ENCODE measurements at places on chromosomes 4 and X.

GRCh38 chrX:150856101-150856500 lies 42.4 kb downstream of the CD99L2 start:
- DNase-seq: no peak

DNA sequence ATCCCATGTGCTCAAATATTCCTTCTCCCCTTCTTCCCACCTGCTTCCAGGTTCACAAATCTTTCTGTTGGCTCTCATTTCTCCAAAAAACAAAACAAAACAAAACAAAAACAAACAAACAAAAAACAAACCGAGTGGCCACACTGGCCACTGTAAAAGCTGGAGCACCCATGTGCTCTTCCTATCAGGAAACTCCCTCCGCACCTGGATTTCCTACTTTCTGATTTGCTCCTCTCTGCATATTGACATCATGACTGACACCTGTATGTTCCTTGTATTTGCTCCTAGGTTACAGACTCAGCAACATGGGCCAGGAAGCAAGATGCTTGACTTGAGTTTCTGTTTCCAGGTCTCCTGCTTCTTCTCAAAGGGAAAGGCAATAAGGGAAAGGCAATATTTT lies 258.8 kb downstream of the GPC3 start:
- no peak for DNase-seq

- peak; percentile 14 for DNase-seq
These were observed 6.8 kb upstream of the ANOS1 start for GRCh38 chrX:8738588-8739189.

- no peak for DNase-seq
These were observed 802.4 kb upstream of the HS3ST1 start for GRCh38 chr4:12231098-12231497.

- DNase-seq: no peak
These were observed 930.5 kb downstream of the ADGRL3 start for GRCh38 chr4:62130637-62131036.

DNA sequence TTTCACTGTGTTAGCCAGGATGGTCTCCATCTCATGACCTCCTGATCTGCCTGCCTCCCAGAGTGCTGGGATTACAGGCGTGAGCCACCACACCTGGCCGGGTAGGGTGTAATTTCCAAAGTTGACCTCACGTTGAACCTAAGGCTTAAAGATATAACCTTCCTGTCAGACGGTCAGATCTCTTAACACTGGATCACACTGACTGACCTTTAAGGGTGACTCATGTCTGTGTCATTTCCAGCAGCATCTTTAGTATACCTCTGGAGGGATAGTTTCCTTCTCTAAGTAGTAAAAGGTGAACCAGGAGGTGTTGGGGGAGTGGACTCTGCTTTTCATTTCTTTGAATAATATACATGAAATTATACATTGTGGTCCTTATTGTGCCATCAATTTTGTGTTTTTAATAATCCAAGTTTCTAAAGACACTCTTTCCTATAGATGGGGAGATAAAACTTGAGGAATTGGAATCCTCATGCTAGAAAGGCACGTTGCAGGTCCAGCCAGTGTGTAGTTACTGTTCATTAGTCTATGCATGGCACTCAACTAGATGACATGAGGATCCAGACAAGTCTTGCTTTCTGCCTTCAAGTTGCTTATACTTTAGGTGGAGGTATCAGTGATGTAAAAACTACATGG lies 45.7 kb downstream of the ARHGAP10 start:
- DNase-seq: no peak

GRCh38 chr4:2071912-2072867 lies 13.1 kb downstream of the NAT8L start:
- no peak for DNase-seq

GRCh38 chrX:3638280-3638873 lies 75.1 kb downstream of the PRKX start:
- DNase-seq: peak; percentile 2

- DNase-seq: no peak
These were observed 166.2 kb downstream of the ATP10D start for GRCh38 chr4:47651231-47651630.

- DNase-seq: no peak
These were observed 183.9 kb upstream of the PCDH7 start for GRCh38 chr4:30536231-30536630.

- no peak for DNase-seq
These were observed 33.3 kb upstream of the TLL1 start for GRCh38 chr4:165839615-165840333.

- no peak for DNase-seq
These were observed 92.1 kb downstream of the SCD5 start for GRCh38 chr4:82706349-82707000.

GRCh38 chr4:116839826-116840225 lies 245.6 kb downstream of the TRAM1L1 start:
- no peak for DNase-seq

DNA sequence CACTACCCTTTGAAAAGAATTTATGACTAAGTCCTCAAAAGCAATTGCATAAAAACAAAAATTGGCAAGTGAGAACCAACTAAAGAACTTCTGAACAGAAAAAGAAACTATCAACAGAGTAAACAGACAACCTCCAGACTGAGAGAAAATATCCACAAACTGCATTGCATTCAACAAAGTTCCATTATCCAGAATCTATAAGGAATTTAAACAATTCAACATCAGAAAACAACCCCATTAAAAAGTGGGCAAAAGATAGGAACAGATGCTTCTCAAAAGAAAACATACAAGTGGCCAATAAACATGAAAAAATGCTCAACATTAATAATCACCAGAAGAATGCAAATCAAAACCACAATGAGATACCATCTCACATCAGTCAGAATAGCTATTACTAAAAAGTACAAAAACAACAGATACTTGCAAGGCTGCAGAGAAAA lies 130.2 kb downstream of the GASK1B start:
- no peak for DNase-seq

GRCh38 chr4:185203486-185204237 lies at the start of gene CFAP97:
Gene CFAP97 (minus strand): TSS chr4:185204000. CDS start chr4:185191196, 12,804 bp downstream.
- DNase-seq: peak; percentile 39

GRCh38 chr4:101230801-101231426 lies 116.4 kb downstream of the PPP3CA start:
- DNase-seq: no peak

DNA sequence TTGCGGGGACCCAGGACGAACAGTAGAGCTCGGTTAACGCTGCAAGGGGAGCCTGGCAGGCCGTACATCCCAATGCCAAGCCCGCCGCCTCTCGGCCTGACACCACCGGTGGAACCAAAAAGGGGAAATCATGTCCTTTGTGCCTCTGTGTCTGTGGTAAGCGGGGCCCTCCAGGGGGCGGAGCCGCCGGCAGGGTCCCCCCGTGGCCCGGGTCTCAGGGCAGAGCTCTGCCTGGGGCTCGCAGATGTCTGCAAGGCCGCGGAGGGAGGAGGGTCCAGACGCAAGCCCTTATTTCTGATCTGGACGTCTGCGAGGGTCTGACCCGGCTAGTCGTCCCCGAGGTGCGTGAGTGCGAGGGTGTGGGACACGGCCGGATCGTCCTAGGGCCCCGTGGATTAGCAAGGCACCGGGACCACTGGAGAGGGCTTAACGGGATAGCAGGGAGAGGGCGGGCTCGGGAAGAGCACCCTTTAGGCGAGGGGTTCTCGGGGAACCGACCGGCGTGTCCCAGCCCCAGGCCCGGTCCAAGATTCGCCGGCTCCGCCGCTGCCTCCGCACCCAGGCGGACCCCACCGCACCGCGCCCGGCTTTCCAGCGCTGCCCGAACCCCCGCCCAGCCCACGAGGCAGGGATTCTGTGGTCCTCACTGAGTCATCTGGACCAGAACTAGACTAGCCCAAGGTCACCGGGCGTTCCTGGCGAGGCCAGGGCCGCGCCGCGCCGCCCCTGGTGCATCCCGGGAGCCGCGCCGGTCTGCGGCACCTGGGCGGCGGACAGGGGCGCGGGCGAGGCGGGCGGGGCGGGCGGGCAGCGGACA lies 863 bp upstream of the FAM193A start:
- no peak for DNase-seq

GRCh38 chr4:36511785-36512184 lies 230.4 kb downstream of the DTHD1 start:
- no peak for DNase-seq

DNA sequence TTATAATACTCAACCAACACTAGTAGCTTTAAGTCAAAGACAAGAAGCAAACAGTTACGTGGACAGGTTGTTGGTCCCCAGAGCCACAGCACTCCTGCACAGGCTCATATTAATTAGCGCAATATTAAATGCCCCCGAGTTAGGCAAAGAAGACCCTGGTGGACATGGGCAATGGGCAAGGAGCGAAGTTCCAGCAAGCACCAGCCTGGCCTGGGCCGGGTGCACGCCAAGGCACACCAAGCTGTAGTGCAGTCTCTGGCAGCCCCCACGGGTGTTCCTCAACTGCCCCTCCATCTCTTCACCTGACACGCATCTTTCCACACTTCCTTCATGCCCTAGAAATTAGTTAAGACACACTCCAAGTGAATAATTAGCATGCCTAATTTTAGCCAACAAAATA lies 20.1 kb downstream of the FAT1 start:
- DNase-seq: no peak

Data from NCI-H2107 (cell line).